ENCODE measurements at places on chromosomes 2 and 18.

DNA sequence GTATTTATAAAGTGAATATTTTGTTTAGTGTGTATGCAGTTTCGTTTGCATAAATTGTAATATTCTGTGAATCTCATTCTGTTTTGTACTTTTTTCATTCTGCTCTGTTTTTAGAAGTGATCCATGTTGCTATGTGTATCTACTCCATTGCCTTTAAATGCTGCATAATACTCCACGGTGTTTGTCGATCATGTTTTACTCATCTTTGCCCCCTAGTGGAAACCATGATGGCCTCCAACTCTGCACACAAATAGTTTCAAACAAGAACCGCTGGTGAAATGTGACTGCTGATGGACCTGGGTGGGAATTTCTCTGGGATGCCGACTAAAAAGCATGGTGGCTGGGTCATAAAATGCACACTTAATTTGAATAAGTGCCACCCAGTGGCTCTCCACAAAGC lies 32.0 kb upstream of the SKOR2 start:
- no peak for DNase-seq

DNA sequence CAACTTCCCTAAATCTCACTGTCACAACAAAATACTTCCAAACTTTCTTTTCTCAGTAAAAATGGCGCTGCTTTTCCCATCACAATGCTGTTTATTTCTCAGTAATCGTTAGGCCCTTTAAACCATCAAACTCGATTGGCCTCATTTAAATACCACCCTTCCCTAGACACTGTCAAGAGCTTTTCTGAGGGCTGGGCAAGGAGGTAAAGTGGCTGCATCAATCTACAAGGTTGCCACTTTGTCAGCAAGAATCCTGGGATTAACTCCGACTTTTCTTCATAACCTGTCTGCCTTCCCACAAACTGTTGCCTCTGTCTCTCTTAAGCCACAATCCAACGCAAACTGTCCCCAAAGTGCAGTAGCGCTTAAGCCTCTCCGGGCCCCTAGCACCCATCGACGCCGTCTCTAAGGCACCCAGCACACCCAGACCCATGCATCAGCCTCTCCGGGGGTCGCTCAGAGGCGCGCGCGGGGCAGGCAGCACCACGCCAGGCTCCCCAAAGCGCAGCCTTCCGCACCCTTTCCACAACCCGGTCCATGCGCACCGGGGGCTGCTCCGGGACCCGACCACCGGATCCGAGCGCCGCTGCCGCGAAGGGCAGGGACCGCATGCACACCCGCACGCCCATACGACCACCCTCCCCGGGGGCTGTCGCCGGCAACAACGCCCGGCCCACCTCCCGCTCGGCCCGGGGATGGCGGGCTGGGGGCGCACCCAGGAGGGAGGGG lies 683 bp downstream of the MBOAT2 start:
- no peak for DNase-seq

DNA sequence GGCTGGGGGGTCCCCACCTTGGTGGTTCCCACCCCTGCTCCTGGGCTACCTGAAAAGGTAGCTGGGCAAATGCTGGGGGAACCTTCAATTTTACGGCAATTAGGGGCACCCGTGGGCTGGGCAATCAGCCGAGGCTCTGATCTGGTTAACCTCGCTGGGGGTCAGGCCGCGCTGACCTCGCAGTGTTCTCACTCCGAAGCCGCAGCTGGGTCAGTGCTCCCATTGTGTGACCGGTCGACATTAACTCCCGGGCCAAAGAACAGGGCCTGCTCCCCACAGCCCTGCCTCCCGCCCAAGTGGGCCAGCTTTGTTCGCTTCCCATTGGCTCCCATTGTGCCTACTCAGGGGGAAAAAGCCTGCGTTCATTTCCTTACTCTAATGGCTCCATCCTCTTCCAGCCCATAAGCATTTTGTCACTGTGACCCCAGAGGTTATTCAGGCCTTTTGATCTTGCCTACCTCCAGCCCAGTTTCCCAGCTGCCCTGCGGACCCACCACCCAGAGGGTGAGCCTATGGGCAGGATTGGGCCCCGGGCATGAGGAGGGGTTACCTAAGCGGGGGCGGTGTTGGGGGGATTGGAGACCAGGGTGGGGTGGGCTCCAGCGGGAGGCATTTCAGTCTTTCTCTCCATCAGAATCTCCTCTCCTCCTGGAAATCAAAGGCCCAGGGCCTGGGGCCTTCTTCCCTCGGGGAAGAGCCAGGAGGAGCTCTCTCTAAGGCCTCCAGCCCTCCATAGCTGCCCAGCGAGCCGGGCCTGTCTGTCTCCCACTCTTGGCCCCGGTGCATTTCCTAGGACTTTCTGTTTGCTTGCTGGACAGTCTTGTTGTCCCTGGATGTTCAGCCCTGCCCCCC lies 90.1 kb downstream of the MYCN start:
- DNase-seq: no peak

- no peak for DNase-seq
Measured at GRCh38 chr18:56162311-56163265, 475.8 kb downstream of the TXNL1 start.

DNA sequence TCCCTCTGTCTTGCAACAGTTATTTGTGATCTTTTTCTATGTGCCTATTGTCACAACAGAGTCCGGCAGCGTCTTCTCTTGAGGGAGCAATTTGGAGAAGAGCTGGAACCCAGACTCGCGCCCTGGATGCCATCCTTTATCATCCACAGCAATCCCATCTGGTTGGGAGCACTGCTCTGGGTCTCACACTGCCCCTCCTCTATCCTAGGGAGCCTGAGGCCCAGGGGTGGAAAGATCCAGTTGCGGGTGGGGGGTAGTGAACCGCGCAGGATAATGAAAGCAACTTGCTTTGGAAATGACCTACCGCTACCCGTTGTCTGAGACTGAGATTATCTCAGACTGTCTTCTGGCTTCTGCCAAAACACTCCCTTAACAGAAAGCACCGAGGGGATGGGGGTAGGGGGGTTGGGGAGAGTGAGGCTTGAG lies 713 bp downstream of the WBP1 start:
- DNase-seq: no peak

DNA sequence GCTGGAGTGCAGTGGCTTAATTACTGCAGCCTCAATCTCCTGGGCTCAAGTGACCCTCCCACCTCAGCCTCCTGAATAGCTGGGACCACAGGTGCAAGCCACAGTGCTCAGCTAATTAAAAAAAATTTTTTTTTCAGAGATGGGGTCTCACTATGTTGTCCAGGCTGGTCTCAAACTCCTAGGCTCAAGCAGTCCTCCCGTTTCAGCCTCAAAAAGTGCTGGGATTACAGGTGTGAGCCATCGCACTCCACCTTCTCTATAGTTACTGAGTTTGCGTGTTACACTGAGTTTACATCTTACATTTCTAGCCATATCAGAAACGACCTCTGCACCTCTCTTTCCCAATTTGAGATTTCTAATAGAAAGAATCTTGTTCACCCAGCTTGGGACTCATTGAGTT lies 53.6 kb upstream of the EML4 start:
- no peak for DNase-seq

DNA sequence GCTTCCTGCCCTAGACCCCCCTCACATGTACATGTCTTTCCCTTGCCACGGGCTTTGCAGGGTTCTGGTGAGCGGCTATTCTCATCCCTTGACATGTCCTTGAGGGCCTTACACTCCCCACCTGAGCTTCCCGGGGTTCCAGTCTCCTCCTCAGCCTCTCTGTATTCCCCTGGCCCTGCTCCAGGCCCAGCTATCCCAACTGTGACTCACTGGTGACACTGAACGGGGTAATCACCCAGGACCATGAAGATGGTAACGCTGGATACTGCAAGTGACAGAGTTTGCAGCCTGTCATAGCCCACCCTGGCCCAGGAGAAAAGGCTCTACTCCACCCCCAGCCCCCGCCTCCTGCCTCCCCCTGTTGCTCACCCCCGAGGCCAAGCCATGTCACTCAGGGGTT lies 27.3 kb downstream of the KIF3C start:
- no peak for DNase-seq

DNA sequence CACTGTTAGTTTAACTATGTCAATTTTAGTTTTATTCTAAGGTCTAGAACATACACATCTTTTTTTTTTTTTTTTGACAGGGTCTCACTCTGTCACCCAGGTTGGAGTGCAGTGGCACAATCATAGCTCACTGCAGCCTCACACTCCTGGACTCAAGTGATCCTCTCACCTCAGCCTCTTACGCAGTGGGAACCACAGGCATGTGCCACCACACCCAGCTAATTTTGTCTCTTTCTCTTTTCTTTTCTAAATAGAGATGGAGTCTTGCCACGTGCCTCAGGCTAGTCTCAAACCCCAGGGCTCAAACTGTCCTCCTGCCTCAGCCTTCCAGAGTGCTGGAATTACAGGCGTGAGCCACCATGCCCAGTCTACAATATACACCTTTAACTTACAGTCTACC lies 69.5 kb upstream of the CHRNA1 start:
- DNase-seq: no peak

All from NCI-H1436 treated with DMSO at 0.1 percent for 48 hours (cell line).